H7 (cell line): ENCODE measurements at places on chromosomes 3 and 15.

GRCh38 chr15:100940767-100941379 lies 21.7 kb downstream of the LRRK1 start:
- no peak for DNase-seq

DNA sequence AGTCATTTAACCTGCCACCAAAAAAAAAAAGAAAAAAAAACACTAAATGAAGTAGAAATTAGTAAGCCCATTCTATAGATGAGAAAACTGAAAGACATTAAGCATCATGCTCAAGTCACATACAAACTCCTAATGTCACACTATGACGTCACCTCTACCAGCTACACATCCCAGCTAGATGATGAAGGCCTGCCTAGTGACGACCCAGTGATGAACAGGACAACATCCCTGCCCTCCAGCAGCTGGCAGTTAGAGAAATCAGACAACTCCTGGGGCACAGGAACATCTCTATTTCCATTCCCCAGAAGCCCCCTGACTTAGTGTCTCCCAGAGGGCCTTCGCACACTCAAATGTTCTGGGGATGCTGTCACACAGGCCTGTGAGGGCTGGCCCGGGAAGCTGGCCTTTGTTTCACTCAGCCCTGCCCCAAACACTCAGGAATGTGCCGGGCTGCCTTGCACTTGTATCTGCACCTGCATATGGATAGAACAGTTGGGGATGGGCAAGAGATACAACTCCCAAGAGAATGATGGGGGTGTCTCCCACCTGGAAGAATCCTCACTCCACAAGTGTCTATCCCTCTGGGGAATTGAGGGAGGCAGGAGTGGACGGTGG lies 7.0 kb upstream of the HAPLN3 start:
- peak; percentile 7 for DNase-seq

GRCh38 chr3:102510663-102511062 lies 75.8 kb downstream of the ZPLD1 start:
- DNase-seq = no peak

- no peak for DNase-seq
These were observed 7.8 kb downstream of the MFSD1 start for GRCh38 chr3:158809642-158810041.

DNA sequence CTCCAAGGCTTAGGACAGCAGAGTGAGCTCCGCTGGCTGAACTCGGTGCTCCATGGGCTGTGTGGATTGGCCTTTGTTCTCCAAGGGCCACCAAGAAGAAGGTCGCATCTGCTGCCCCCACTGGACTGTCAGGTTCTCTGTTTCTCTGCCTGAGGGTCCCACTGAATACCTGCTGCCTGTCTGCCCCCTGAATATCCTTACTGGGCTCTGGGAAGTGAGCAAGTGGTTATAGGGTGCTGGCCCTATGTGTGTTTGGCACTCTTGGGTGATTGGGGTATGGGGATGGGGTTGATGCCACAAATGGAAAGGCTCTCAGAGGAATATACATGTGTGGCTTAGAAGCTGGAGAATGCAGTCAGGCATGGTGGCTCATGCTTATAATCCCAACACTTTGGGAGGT lies 82.3 kb downstream of the THSD4 start:
- no peak for DNase-seq

GRCh38 chr3:152200476-152201420 lies 68.0 kb upstream of the MBNL1 start:
- DNase-seq = no peak

DNA sequence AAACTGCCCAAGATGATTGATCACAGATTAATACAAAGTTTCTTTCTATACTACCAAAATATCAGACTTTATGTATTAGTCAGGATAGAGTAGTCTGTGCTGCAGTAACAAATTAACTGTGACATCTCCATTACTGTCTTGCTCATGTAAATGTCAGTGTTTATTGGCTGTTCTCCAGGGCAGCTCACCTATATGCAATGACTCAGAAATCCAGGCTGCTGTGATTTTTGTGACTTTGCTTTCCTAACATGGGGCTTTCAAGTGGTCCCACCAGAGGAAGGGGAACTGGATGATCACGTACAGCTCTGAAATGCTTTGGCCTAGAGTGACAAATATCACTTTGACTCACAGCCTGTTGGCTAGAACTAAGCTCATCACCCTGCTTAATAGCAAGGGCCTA lies 12.9 kb downstream of the PLS1 start:
- DNase-seq = no peak

DNA sequence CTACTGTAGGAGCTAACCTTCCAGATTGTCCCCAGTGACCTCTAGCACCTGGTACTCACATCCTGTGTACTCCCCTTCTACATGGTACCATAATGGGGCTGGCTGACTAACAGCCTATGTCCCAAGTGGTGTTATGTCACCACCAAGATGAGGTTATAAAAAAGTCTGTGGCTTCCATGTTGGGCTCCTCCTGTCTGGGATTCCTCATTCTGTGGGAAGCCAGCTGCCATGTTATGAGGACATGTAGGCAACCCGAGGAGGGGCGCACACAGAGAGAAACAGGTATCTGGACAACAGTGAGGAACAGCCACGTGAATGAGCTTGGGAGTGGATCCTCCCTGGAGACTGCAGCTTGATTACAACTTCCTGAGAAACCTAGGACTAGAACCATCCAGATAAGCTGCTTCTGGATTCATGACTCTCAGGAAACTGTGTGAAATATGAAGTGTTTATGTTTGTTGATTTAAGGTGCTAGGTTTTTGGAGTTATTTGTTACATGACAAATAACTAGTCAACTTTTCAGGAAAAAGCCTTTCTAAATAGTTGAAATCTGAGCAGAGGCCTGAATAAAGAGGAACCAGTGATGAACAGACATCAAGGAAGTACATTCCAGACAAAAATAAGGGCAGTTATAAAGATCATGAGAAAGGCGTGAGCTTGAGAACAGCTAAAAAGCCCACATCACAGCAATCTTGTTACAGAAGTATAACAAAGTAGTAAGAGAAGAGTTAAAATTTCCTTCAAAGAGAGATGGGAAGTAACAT lies 21.7 kb downstream of the GOLIM4 start:
- no peak for DNase-seq

DNA sequence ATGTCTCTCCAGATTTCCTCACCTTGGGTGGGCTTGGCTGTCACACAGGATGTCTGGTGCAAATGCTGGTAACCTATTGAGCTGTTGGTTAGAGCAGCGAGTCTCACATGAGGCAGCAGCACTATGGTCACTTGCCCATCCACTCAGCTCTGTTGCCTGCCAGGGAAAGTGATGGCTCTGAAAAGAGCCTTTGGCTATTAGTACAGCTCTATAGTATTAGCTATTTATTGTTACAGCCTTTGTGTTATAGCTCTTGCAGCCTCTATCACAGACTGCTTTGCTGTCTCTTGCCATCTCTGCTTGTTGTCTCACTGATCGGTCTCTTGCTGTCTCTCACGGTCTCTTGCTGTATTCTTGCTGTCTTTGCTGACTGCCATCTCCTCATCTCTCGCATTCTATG lies 114.3 kb downstream of the MFSD1 start:
- no peak for DNase-seq

- peak; percentile 66 for DNase-seq
These were observed 3.3 kb upstream of the NR2F2 start for GRCh38 chr15:96327155-96327741.

- peak; percentile 61 for DNase-seq
These were observed 2.0 kb downstream of the MGLL start for GRCh38 chr3:127820221-127820825.

DNA sequence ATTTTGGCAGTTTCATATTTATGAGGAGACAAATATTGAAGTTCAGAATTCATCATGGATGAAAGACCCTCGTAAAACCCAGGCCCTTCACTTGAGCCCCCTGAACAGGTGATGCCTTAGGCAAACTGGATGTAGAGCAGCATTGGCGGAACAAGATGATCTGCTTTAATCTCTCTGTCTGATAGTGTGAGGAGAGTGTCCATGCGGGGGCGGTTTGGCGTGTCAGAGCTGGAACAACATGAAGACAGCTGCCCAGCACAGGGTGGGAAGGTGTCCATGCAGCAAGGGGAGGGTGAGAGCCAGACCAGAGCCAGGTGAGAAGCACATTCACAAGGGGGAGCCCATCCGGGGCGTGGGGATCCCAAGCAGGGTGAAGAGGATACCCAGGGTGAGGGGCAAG lies 31.8 kb upstream of the ANP32A start:
- DNase-seq = no peak

GRCh38 chr3:173395073-173395411 lies 2.5 kb upstream of the NLGN1 start:
- DNase-seq = no peak

GRCh38 chr15:98369081-98369716 lies 279.1 kb upstream of the IGF1R start:
- no peak for DNase-seq
